Fibroblast of skin of back (primary cell): ENCODE measurements at places on chromosomes 6 and 20.

GRCh38 chr20:62700261-62700930, 8.2 kb upstream of the NTSR1 start:
- no peak for DNase-seq

DNA sequence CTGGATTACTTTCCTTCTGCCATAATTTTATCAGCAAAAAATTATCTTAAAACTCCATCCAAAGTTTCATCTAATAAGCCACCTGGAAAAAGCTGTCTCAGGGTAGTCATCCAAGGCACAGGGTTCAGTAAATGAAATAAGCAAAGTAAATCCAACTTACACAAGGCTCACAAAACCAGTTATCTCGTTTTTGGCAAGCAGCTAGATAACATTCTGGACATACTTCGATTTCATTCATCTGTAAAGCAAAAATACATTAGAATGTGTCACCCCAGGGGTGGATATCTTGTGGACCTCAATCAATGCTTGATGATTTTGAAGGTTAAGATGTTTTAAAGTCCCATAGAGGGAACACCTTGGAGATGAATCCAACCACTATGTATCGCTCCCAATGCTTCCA, 73.1 kb downstream of the ZMYND8 start:
- no peak for DNase-seq

DNA sequence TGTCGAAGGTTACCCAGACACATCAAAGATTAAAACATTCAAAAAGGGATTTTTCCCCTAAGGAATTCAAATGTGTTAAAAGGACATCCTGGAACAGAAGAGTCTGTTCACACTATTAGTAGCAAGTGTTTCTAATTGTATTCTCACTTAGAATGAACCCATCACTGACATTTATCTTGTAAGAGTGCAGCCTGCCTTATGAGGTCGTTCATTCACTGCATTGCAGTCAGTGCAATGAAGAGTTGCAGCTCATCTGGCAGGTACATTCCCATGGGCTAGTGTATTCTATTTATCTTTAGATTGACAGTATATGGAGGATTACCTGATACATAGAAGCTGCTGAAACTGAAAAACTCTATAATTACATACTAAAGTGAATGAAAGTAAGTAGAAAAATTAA, 36.5 kb downstream of the PHACTR1 start:
- no peak for DNase-seq

- no peak for DNase-seq
These were observed 29.1 kb downstream of the TXLNB start for GRCh38 chr6:139262519-139263300.

DNA sequence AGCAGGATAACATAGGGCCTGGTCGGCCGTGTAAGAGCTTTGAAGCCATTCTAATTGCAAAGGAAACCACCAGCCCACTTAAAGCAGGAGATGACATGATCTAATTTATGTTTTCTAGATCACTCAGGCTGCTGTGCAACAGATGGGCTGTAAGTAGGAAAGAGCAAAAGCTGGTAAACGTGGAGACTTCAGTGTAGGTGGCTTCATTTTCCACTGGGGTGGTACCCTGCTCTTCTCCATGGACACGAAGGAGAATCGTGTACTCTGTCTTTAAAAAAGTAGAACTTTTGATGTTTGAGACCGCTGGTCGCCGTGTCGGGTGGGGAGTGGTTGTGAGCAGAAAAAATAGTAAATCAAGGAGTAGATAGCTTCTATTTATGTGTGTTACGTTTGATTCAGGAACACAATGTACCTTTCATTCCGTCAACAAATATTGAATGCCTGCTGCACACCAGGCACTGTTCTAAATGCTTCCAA, 6.4 kb downstream of the CASS4 start:
- no peak for DNase-seq

DNA sequence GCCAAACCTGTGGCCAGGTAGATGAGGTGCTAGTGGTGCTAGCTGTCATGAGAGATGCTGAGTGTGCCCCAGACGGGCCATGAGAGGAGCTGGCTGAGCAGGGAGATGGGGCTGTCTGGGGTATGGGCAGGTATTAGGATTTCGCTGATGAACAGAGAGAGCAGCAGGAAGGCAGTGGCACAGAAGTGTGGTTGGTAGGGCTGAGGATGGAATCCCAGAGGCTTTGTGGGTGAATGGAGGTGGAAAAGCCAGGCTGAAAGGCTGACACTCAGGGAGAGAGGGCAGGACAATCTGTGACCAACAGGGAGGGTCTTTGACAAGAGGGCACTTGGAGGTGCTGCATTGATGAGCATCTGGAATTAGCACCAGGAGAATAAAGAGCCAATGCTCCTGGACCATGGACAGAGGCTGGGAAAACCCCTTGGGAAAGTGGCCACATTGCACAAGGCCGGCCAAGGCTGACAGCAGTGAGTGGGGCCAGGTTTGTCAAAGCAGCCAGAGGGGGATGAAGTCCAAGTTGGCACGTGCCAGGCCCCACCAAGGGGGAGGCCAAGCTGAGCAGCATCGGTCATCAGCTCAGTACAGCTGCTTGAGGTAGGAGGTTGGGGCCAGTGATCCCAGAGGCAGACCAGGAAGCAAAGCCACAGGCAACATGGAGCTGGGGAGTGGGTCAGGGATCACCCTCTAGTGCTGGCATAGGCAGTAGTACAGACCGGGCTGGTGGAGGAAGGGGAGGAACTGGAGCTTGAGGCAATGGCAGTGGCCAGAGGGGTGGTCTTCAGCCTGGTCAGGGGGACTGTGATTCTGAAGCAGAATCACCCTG, 19.7 kb upstream of the SGK2 start:
- DNase-seq, result no peak

GRCh38 chr6:41561416-41561815, 15.2 kb downstream of the FOXP4 start:
- DNase-seq, result no peak

GRCh38 chr6:73309535-73309784, 44.6 kb downstream of the DPPA5 start:
- DNase-seq, result no peak
